ENCODE measurements at places on chromosomes 6 and 20. TPM values are rescaled to one million over a fixed set of nuclear protein-coding genes. Genes with fewer than 3 reads are reported as not detected.

DNA sequence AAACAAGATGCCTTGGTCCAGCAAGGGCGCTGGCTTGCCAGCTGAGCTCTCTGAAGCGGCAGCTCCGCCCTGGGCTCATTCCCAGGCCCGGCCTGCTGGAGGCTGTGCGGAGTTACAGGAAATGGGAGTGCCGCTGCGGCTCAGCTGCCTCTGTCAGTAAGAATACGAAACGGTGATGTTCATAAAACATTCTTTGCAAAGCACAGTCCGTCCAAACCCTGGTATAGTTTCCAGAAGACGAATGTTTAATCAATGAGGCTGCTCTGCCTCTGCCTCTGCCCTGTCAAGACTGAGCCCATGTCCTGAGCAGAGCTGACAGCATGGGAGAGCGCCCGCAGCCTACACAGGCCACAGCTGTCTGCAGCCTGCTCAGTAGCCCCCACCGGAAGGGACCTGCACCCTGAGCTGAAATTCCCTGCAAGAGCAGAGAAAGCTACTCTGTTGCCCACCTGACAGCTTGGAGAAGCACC, 153.3 kb upstream of the SNX9 start:
- peak; percentile 66 for DNase-seq

GRCh38 chr6:155418017-155418761, 37.5 kb downstream of the NOX3 start:
- no peak for DNase-seq

GRCh38 chr20:31669876-31670275, 32.2 kb downstream of the COX4I2 start:
- DNase-seq, result no peak

BMP7 gene
- 24.9 TPM for polyA plus RNA-seq

DNA sequence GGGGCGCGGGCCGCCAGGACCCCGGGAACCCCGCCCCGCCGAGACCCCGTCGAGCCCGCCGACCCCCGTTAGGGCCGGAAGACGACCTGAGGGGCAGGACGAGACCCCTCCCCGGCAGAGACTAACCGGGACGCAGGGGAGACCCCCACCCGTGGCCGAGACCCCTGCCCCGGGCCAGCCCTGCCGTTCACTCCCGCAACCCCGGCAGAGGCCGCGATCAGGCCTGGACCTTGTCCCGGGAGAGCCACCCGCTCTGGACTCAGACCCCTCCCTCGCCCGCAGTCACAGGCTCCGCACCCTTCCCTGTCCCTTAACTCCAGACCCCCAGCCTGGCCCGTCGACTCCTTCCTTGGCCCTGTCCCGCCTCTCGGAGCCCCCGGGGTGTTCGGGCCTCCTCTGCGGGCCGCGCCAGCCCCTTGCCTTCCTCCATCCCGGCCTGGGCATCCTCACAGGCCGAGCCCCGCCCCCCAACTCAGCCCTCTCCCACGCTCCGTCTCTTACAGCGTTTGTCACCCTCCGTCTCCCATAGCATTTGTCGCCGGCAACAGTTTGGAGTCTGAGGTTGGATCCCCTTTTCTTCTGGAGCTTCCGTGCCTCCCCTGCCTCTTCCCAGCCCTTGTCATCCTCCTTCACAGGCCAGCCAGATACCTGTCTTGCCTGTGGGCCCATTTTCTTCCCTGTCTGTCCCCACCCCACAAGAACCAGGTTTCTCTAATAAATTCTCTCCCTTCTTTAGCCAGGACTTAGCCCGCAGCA, 569 bp downstream of the TCEA2 start:
- DNase-seq, result no peak

ATXN1 gene
- 4.5 TPM for polyA plus RNA-seq

GRCh38 chr6:1591926-1592325, 17.8 kb upstream of the FOXC1 start:
- DNase-seq, result no peak

BIRC7 gene
- polyA plus RNA-seq, result not detected

DNA sequence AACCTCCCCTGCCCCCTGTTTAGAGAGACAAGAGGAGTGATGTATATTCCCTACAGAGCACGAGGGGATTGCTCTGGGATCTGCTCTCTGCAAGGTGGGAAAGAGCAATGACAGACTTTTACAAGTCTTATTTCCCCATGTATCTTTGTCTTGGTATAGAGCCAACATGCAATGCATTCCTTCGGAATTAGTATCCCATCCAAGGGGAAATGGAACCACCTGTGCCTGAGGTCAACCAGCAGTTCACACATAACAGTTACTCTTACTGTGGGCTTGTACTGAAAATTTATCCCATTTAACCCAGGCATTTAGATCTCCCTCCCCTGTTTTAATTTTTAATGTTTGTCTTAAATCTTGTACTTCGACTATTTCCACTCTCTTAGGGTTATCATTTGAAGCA, 250.4 kb downstream of the C6orf118 start:
- DNase-seq, result no peak

ASXL1 gene
- polyA plus RNA-seq, result 31.8 TPM

Measured in brain (organoid and tissue), 16 donors.